ENCODE measurements at places on chromosomes 3 and 15. TPM values are rescaled to one million over a fixed set of nuclear protein-coding genes. Genes with fewer than 3 reads are reported as not detected.

CLDN16 gene
- total RNA-seq = 1.0 TPM

ACTC1 gene
- not detected for total RNA-seq

EOMES gene
- total RNA-seq = 0.34 TPM

GOLGA6L7 gene
- total RNA-seq = not detected

UROC1 gene
- not detected for total RNA-seq

TMCO5A gene
- total RNA-seq = not detected

TNFSF10 gene
- total RNA-seq = 191 TPM

TOPAZ1 gene
- not detected for total RNA-seq

TMEM212 gene
- total RNA-seq = not detected

WDR93 gene
- total RNA-seq = not detected

GLDN gene
- total RNA-seq = 0.07 TPM

NKIRAS1 gene
- total RNA-seq = 16.7 TPM

C3orf52 gene
- total RNA-seq = 15.4 TPM

SLC24A1 gene
- 8.0 TPM for total RNA-seq

CFAP100 gene
- not detected for total RNA-seq

GABRB3 gene
- 0.34 TPM for total RNA-seq

CDHR4 gene
- total RNA-seq = not detected

TMEM207 gene
- not detected for total RNA-seq

SLC27A2 gene
- total RNA-seq = 10.9 TPM

MASP1 gene
- total RNA-seq = 0.21 TPM

IMPG2 gene
- 0.14 TPM for total RNA-seq

GATA2 gene
- not detected for total RNA-seq
